ENCODE measurements at places on chromosomes 7 and 10.

DNA sequence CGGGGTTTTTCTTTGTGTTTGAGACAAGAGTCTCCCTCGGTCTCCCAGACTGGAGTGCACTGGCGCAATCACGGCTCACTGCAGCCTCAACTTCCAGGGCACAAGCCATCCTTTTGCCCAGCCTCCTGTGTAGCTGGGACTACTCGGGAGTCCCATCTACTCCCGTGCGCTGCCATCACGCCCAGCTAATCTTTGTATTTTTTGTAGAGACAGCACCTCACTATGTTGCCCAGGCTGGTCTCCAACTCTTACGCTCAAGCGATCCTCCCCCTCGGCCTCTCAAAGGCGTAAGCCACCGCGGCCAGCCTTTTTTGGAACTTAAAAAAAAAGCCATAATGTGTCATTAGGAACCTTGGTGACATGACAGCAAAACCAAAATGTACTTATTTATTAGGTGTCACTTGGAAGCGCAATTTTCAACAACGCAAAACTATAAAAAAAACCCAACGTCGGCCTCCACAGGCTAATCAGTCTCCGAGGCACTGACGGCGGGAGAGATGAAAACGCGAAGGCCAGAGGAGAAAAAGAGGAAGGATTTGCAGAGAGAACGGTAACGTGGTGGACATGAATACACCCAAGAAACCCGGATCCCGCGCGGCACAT, 911 bp upstream of the HNRNPH3 start:
- DNase-seq = no peak

DNA sequence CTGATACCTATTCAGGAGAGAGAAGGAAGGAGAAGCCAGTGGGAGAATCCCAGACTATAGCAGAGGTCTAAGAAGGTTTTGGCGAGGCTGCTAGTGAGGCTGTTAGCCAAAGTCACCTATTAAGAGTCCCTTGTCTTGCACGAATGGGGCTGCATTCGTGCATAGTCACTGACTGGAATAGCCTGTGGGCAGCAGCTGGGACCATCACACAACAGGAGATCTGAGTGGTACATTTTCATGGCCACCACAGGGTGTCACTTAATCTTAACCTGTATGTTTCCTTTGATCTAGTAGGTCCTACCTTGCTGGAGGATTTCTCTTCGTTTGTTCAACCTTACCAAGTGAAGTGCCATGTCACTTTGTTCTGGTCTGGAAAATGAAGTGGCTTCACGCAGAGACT, 319.9 kb downstream of the BMPER start:
- no peak for DNase-seq

- DNase-seq = no peak
Observed at GRCh38 chr7:101676956-101677355, 47.9 kb upstream of the MYL10 start.

DNA sequence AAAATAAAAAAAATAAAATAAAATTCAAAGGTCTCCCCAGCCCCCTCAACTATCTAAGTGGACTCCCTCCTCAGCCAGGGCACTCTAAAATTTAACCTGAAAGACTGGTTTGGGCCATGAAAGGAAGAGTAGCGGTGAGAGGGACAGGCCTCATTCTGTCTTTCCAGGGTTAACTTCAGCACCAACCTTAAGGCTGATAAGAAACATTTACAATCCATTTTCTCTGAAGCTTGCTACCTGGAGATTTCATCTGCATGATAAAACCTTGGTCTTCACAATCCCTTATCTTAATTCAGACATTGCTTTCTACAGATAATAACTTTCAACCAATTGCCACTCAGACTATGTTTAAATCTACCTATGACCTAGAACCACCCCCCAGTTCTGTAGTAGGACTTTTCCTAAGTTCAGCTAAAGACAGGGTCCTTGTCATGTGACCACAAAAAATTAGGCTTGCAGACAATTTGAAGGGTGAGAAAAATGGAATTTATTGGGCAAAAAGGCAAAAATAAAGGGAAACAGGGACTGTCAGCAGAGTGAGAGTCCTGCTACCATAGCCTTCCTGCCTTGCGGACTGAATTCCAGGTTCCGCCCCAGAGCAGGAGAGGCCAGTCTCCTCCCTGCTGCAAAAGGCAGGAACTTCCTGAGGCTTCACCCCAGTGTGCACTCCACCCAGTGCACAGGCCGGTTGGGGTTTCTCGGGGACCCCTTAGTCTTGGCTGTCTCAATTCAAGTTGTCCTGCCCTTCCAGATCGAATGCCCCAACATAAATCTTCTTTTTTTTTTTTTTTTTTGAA, 26.0 kb downstream of the AGK start:
- DNase-seq = no peak

Measured in AG09319 (cell line).